ENCODE measurements at places on chromosomes 6 and 20.
A peak's percentile ranks its signal among the peaks of the same experiment; 100 is the strongest.

DNA sequence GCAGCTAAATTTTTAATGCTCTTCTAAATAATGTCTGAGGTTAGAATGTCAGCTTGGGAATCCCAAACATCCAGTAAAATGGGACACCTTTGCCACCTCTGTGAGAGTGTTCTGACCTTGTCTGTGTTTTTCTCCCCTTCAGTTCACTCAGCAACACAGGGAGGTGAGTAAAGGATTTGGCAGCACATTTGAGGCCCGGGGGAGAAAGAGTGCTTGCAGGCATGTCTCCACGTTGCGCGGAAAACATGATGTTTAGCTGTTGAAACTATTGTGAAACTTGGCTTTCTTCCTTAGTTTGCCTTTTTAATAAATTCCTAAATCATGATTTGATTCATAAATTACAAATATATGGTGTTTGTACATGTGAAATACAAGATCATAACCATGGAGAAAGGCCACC is 707.8 kb upstream of the FLRT3 start:
- no peak for DNase-seq

DNA sequence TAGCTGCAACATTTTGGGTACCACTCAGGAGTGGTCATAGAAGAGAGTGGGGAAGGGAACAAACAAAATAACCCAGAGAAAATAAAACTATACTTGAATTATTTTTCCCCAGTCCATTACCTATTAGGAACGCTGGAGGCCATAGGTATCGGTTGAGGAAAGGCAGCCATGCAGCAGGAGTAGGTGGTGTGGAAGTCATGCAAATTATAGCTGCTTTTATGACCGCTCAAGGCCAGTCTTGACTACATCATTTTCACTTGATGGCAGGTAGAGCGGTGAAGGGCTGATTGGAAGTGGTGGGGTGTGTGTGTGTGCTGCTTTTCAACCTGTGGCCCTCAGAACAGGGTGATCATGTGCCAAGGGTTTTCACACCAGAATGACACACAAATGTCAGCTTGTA is 36.5 kb upstream of the KIF13A start:
- DNase-seq, result no peak

DNA sequence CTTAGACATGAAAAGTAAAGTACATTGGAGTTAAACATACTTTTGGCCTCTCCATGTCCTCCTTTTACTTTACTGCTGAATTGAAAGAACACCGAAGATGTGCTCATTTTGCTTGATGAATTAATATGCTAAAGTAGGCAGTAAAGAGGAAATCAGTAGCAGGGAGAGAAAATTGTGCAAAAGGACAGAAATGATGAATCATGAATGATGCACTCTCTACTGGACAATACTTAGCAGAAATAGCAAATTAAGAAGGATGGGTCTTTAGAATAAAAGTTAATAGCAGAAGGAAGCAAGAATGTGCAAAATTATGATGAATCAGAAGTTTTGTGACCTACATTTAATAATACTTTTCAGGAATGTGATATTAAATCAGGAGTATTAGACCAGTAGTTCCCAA is 8.4 kb upstream of the SPINT3 start:
- DNase-seq, result no peak

DNA sequence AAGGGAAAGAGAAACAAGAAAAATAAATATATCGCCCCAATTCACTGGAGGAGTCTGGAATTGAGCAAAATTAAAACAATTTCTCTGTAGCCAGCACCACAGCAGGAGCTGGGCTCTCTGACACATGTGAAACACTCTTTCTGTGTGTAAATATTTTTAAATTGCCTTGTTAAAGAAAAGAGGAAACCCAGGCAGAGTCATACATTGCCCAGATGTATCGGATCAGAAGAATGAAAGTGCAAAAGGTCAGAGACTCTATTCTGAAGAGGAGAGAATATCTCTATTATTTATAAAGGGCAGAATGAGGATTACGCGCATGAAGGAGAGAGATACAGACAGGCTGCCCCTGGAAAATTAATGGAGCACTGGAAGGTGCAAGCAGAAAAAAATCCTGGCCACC is 127.0 kb upstream of the MAN1A1 start:
- no peak for DNase-seq

GRCh38 chr6:15460110-15460727 is 202.6 kb downstream of the DTNBP1 start:
- DNase-seq, result no peak

GRCh38 chr20:62210496-62210855 is 9.6 kb downstream of the HRH3 start:
- peak; percentile 82 for DNase-seq

DNA sequence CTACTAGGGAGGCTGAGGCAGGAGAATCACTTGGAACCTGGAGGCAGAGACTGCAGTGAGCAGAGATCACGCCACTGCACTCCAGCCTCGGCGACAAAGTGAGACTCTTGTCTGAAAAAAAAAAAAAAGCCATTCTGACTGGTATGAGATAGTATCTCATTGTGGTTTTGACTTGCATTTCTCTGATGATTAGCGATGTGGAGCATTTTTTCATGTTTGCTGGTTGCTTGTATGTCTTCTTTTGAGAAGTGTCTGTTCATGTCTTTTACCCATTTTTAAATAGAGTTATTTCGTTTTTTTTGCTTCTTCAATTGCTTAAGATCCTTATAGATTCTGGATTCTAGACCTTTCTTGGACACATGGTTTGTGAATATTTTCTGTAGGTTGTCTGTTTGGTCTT is 103.5 kb upstream of the SIM1 start:
- DNase-seq, result no peak

GRCh38 chr20:1776681-1777475 is 118.3 kb upstream of the SIRPA start:
- peak; percentile 66 for DNase-seq

Measured in NCI-H1092 (cell line).